Fibroblast of villous mesenchyme (primary cell): ENCODE measurements at places on chromosomes 5 and 9. TPM values are rescaled to one million over a fixed set of nuclear protein-coding genes. Genes with fewer than 3 reads are reported as not detected.

Gene TTC39B
- total RNA-seq = 13.5 and 16.0 TPM in 2 replicates

Gene ARL14EPL
- total RNA-seq = not detected in 2 replicates

Gene INSL6
- 0.43 and 0.64 TPM in 2 replicates for total RNA-seq

Gene FOXD4L5
- under 0.01 TPM in 1 of 2 replicates, not detected in the other for total RNA-seq

Gene AHRR
- total RNA-seq = 22.5 and 35.1 TPM in 2 replicates

Gene SERF1A
- total RNA-seq = 8.7 and 15.5 TPM in 2 replicates

Gene IFNA17
- total RNA-seq = not detected in 2 replicates

Gene CCDC192
- total RNA-seq = not detected in 2 replicates

Gene IL5
- not detected in 2 replicates for total RNA-seq

Gene UBAP2
- total RNA-seq = 18.0 and 26.8 TPM in 2 replicates

Gene NRG2
- total RNA-seq = under 0.01 and 0.64 TPM in 2 replicates

Gene WDR38
- total RNA-seq = not detected in 2 replicates
